Central memory CD8-positive, alpha-beta T cell (primary cell): ENCODE measurements at places on chromosomes 6 and 20.

DNA sequence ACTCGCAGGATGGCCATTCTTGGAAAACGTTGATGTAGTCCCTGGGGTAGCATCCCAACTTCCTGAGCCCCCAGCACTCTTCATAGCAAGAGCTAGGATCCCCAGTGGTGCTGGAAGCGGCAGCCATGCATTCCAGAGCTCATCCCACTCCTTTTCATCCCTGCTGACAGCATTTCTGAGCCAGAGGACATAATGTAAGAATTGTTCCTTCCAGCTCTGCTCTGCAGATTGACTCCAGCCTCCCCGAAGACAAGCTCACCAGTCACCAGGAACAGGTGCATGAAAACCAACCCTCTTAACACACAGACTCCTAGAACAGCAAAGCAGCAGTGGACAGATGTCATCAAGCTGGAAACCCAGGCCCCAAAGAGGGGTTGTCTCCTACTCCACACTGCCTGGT, 3.8 kb downstream of the SLC13A3 start:
- DNase-seq, result no peak

DNA sequence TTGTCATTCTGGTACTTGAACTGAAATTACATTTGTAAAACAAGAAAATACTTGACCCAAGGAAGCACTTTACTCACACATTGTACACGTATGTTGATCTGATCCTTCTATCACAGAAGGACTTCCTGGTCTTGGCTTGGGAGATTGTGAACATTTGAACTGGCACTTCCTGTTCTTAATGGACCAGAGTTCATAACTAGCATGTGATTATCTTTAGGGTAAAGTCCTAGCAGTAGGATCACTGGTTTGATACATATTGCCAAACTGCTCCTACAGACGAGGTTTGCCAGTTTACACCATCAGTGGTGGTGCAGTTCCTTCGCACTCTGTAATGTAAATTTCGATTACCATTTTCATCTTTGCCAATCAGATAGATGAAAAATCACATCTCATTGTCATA, 12.7 kb downstream of the HECA start:
- no peak for DNase-seq

GRCh38 chr6:150915880-150916265, 50.4 kb downstream of the MTHFD1L start:
- DNase-seq, result no peak

DNA sequence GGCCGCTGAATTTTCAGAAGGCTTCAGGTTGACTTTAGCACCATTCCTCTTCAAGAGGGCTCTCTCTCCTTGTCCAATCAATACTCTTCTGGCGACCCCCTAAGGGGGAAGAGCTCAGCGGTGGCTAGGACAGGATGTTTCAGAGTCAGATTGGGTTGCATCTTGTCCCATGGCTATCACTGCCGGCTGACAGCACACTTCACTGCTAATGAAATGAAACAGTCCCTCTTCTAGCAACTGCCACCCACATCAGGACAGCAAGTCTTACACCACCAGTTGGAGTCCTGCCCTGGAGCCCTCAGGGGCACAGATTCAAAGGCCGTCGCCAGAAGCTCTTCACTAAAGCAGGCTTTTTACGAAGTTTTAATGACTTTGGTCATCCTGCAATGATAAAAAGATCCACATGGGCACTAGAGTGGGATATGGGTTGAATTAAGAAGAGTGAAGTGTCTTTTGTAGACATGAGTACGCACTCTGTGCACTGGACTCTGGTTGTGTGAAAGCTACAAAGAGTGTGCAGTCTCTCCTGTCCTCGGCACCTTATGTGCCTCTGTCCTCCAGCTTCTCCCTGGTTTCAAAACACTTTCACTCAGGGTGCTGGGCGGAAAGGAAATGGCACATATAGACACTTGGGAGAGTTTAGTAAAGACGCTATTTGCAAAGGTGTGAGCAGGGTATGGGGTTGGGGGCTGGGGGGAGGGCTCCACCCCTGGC, 66.1 kb upstream of the SLC22A16 start:
- no peak for DNase-seq

DNA sequence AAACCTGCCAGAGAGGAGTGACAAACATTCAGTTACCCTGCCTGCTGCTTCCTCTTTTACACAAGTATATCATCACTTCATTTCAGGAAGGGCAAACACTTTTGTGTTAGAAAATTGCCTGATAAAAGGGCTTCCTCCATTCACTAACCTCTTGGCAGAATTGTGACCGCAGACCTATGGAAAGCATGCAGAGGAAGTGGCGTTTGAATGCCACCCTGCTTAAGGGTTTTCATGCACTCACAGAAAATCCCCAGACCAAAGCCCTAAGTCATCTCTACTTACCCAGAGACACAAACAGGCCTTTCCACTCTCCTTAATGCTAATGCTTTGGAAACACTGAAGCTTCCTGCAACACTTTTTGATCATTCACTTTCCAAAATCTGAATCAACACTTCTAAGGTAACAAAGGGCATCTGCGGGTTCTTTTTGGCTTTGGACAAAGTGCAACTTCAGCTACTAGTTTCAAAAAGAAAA, 22.1 kb upstream of the RALGAPA2 start:
- no peak for DNase-seq

GRCh38 chr20:46743088-46743487, 33.6 kb downstream of the SLC2A10 start:
- no peak for DNase-seq

DNA sequence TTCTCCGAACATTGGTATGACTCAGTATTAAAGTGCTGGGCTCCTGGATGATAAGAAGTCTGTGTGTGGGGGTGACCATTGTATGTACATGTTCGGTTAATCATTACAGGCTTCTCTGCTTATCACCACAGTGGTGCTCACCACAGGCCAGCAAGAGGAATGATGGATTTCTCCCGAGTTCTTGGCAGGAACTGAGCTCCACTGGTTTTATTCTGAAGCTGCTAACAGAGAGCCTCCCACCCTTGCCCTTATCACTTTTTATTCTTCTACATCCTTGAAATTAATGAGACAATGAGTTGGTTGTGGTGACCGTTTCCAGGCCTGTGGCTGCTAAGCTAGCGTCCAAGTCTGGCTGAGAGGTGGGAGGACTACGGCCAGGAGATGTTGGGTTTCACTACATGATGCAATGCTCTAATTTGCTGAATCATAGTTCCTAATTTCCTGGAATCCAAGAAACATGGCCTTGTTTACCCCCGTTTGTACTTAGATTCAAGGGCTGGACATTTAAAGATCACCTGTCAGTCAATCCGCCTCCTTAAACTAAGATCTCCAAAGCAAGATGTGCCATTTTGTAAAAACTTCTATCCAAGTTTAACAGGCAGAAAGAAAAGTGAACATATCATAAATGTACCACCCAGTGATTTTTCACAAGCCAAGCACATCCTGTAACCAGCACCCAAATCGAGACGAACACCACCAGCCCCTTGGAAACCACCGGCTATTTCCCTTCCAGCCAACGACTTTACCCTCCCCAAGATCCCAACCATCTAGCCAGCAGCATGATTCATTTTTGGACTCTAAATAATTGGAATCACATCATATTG, 172.5 kb downstream of the FOXA2 start:
- no peak for DNase-seq

GRCh38 chr6:123489589-123489988, 147.2 kb downstream of the TRDN start:
- no peak for DNase-seq

GRCh38 chr6:161410076-161410475, 136.2 kb upstream of the AGPAT4 start:
- DNase-seq, result no peak

DNA sequence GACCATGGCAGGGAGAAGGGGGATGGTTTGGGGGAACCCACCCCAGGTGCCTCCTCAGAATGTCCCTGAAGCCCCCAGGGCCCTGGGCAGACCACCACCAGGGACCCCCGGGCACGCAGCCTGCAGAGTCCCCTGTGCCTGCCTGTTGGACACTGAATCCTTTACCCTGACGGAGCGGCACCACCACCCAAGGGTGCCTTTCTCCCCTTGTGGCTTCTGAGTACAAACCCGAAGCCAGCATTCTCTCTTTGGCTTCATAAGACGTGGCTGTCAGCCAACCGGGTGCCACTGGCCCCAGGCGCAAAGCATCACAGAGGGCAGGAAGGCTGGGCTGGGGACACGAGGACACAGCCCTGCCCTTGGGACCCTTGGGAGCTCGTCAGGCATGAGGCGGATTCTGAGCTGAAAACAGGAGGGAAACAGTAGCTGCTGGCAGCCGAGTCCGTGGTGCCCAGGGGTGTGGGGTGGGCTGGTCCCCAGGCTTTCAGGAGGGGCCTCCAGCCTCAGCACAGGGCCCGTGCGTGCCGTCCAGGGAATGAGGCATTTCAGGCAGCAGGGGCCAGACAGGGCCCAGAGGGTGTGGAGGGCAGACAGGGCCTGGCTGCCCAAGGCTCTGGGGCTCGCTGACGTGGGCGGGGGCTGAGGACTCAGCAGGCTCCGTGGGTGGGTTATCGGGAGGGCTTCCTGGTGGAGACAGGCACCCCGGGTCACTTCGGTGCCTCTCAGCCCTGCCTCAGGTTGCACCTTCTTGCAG, 3.5 kb downstream of the COL9A3 start:
- no peak for DNase-seq

GRCh38 chr20:61308477-61308774, 56.4 kb downstream of the CDH4 start:
- DNase-seq, result no peak

GRCh38 chr20:40769677-40770285, 80.7 kb upstream of the MAFB start:
- DNase-seq, result no peak

- no peak for DNase-seq
Observed at GRCh38 chr6:136859430-136859829, 37.0 kb downstream of the PEX7 start.

DNA sequence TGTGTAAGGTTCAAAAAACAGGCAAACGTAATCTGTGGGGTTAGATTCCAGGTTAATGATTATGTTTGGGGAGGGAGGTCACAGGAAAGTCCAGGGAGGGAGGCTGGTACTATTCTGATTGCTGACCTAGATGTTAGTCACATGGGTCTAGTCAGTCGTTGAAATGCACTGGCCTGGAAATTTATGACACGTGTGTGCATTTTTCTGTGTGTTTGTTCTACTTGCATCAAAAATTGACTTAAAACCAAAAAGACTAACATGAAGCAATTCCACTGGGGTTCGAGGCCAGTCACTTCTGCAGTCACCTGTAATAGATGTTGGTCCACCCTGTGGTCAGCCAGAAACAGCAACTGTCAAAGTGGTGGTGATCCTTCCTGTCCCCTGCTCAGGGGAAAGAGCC, 104.2 kb upstream of the MLN start:
- DNase-seq, result no peak

DNA sequence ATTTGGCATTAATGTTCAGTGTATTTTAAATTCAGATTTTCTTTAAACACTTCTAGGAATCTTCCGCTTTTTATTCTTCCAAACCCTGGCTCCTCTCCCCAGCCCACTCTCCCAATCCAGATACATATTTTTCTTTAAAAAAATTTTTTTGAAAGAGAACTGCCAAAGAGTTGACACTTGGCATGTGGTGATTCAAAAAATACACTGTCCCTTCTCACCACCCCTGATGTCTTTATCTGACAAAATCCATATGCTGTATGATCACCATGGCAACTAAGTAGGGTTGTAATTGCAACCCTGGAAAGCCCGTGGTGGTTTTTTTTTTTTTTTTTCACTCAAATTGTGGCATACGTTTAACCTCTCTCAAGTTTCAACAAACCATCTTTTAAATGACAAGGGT, 355.8 kb upstream of the SASH1 start:
- no peak for DNase-seq

DNA sequence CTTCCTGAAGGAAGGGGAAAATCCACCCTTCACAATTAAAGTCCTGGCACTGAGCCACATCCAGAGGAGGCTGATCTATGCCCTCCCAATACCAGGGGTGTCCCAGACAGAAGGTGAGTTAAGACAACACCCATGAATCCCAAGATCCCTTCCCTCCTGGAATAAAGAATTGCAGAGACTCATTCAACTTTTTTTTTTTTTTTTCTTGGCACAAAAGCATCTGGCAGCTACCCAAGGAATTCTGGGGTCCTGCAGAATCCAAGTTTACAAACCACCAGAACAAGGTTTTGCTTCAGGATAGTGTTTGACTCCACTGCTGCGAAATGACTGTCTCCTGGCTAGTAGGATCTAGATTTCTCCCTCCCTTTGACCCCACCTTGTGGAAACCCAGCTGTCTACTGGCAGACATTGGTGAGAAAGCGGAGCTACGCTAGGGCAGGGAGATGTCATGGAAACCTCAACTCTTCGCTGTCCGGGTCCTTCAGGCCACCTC, 37.4 kb downstream of the JAG1 start:
- DNase-seq, result no peak

DNA sequence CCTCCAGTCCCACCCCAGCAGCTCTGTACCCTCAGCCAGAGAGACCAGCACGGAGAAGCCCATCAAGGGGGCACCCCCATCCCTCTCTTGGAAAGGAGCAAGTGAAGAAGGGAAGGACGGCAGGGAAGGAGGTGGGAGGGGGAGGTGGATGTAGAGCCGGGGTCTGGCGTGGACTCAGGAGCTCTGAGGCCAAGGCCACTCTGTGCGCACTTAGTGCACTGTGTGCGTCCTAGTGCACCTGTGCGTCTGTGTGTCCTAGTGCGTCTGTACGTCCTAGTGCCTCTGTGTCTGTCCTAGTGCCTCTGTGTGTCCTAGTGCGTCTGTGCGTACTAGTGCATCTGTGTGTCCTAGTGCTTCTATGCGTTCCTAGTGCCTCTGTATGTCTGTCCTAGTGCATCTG, 54.2 kb downstream of the DSTN start:
- no peak for DNase-seq

DNA sequence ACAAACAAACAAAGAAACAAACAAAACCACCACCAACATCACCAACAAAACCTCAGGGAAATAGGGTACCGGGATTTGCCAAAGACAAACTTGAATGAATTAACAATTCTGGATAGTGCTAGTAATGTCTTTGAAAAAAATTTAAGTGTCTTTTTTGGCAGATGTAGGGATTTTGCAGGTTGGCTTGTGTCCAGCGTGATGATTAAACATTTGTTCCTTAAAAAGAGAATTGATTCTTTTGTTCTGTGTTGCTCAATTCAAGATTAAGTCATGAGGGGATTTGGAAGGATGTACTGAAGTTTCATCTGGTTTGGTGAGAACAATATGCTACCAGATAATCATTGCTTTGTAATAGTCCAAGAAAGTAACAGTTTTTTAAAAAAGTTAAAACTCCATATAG, 125.1 kb upstream of the HS3ST5 start:
- no peak for DNase-seq

- DNase-seq, result no peak
Observed at GRCh38 chr20:34293589-34293988, 9.6 kb downstream of the AHCY start.
